ENCODE measurements at places on chromosomes 5 and 9.

- DNase-seq, result no peak
Measured at GRCh38 chr9:33289936-33290246, 425 bp upstream of the NFX1 start.

GRCh38 chr9:73133921-73134407 is 17.7 kb upstream of the ANXA1 start:
- no peak for DNase-seq

DNA sequence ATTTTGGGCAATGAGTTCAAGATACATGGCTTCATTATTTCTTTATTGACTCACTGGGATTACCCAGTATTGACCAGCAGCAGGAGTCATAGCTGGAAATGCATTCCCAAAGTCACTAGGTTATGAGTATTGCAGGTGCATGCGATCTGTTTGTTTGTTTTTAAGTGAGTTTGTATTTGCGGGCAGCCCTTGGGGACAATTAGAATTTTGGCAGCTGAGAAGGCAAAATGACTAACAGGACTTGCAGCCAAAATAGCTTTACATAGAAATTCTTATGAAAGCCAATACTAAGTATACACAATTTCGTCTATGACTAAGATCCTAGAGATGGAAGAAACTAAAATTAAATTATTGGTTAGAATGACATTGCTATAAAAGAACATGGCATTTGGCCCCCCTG is 18.1 kb upstream of the RGMB start:
- no peak for DNase-seq

- no peak for DNase-seq
Measured at GRCh38 chr5:91114658-91115057, 268.5 kb downstream of the ARRDC3 start.

GRCh38 chr9:121486043-121486442 is 13.6 kb downstream of the GGTA1 start:
- DNase-seq, result no peak
